NCI-H187 treated with DMSO at 0.1 percent for 48 hours (cell line): ENCODE measurements at places on chromosomes 6 and 20.

GRCh38 chr6:148530394-148530953 lies 187.8 kb downstream of the SASH1 start:
- DNase-seq: no peak

DNA sequence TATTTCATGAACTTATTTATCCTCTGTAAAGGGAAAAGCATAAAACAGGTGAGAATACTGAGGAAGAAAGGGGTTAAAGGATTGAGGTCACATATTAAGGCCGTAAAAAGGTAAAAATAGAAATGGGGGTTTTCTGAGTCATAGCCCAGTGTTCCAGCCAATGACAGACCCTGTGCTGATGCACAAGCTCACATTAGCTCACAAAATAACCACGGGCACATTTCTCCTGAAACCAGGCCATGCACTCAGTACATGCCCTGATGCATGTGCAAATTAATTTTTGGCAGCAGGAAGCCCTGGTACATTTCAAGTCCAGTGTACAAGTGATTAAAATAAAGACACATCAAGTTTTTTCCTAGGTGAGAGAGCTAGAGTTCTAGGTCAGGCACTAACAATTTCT lies 194.4 kb downstream of the TMEM200A start:
- no peak for DNase-seq

- DNase-seq: no peak
These were observed 55.2 kb downstream of the ATXN1 start for GRCh38 chr6:16706029-16706428.

DNA sequence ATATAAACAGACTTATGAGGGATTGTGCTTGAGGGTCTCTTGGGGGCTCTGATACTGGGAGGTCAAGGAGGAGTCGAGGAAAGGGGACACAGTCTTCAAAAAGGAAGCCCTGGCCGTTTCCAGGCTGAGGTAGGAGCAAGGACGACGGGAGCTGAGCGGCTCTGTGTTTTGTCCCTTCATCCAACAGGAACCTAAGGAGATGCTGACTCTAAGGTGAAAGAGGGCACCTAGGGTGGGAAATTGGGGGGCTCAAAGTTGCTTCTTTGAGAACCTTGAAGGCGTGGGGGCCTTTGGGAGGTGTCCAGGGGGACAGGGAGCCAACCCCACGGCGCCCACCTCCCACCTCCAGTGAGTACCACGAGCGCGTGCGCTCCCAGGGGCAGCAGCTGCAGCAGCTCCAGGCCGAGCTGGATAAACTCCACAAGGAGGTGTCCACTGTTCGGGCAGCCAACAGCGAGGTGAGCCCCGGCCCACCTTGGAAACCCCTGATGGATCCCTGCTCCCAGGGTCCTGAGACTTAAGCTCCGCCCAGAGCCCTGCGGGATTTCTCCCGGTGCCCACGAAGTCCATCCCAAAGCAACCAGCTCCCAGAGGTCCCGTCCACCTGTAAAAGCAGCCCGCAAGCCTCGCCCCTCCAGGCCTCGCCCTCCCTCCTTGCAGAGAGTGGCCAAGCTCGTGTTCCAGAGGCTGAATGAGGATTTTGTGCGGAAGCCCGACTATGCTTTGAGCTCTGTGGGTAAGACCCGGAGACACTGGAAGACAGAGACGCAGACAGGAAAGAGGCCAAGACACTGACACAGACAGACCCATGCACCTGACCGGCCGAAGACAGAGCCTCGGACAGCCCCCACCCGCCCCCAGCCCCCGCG lies 2.9 kb downstream of the SPAG4 start:
- DNase-seq: no peak

DNA sequence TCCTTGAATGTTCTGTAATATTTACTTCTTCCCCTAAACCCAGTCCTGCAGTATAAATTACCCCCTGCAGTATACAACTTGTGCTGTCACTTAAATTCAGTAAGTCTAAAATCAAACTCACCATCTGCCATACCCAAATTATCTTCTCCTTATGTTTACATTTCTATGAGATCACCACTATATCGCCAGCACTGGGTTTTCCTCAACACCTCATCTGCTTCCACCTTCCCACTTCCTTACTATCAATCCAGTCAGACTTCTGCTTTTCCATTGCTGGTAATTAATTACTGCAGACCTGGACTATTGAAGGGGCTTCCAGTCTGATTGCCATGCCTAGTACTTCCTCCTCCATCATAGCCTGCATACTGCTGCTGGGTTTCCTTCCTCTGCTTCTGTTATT lies 15.2 kb downstream of the EFHC1 start:
- no peak for DNase-seq

- no peak for DNase-seq
These were observed 62.4 kb upstream of the TNFAIP3 start for GRCh38 chr6:137804637-137805036.

- DNase-seq: no peak
These were observed 12.2 kb downstream of the BTN3A1 start for GRCh38 chr6:26414281-26414680.

DNA sequence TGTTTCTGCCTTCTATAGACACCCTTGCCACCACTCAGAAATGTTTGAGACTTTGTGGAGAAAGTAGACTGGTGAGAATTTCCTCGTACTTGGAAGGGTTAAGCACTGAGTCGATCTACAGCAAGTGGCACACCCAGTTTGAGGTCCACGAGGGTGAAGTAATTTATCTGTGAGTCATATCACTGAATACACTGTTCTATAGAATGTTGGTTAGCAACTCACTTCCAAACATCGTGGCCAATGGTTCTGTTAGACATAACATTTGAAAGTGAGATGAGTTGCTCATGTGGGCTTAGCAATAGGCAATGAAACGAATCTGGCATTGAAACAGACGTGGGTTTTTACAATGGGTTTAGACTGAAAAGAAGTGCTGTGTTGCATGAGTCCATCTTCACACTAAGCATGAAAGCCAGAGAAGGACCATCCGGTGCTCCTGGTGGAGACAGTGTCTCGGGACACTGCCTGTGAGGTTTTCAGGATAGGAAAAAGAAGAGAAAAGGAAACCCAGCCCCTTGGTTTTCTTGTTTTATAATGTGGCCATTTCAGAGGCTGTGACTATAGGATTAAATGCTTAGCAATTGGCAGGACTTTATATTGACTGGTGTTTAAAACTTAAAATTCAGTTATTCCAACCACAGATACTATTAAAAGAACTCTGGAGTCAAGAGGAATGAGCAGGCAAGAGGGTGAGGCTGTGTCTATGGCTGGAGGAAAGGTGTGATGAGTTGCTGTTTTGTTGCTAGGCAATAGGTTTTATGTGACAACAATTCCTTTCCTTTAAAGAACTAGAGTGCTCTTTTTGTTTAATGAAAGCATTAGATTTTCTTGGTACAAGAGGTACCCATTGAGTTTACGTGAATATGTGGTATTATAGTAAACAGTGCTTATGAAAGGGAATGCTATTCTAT lies 31.0 kb upstream of the EZR start:
- DNase-seq: no peak

DNA sequence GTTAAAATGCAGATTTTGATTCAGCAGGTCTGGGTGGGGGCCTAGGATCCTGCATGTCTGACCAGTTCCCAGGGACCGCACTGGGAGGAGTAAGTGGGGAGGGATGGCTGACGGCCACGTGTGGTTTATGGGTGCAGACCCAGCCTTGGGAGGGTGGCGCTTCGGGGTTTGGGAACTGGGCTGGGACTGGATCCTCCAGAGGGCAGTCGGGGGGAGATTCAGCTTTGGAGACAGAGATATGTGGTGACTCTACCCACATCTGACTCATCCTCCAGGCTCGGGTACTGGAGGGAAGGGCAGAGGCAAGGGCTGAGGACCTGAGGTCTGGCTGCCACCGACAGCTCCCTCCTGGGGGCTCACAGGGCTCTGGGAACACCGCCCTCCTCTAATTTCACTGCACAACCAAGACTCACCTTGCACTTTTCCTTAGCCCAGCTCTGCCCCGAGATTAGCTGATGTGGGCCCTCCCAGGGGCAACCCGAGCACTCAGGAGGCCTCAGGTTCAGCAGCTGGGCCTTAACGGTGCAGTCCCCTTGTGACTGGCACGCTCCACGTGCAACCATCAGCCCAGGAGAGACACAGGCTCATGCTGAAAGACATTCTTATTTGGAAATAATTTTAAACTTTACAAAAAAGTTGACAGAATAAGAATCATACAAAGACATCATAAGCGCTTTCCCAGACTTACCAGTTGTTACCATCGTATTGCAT lies 172.8 kb upstream of the PMEPA1 start:
- DNase-seq: no peak

- DNase-seq: no peak
These were observed 25.2 kb downstream of the TGM3 start for GRCh38 chr20:2320813-2321658.

DNA sequence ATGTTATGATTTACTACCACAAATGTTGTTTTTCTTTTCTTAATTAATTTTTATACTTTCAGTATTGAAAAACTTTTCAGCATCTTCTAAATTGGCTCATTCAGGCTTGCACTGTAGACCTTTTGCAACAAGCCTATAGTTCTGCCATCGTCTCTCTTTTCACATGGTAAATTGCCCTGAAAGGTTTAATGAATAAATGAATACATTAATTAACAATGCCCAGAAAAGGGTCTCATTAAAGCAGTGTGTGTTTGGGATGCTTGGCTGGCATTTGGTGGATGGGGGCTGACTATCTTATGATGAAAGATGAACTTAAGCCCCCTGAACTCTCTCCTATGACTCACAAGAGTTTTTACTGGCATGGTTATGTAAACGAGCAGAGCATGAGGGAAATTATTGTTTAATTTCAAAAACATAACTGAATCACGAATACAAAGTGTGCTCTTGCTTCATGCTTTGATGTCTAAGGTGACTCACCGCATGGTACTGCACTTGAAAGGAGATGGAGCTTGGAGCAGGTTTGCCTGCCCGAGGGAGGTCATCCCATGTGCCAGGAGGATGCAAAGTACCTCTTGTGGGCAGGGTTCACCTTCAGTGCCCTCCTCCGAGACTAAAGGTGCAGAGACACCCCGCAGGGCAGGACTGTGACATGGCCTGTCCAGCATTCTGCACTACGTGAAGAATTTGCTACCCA lies 13.8 kb upstream of the PCK1 start:
- no peak for DNase-seq

GRCh38 chr20:25178563-25179438 lies 16.7 kb upstream of the ENTPD6 start:
- no peak for DNase-seq

GRCh38 chr6:137160763-137161162 lies 12.7 kb downstream of the IL22RA2 start:
- DNase-seq: no peak
